ENCODE measurements at places on chromosomes 5 and 9.

GRCh38 chr5:126265917-126266316 lies 157.3 kb upstream of the GRAMD2B start:
- no peak overlapping the region for H3K27ac ChIP-seq
- no peaks in the 10 kb centered on the region for H3K4me1 ChIP-seq
- DNase-seq: no peak
- peaks cover 2% of the 10 kb centered on the region for H3K27me3 ChIP-seq
- H3K4me3 ChIP-seq: no peak overlapping the region
- H3K36me3 ChIP-seq: no peaks in the 10 kb centered on the region

GRCh38 chr9:123912167-123912897 lies 17.6 kb downstream of the DENND1A start:
- H3K27ac ChIP-seq: no peak overlapping the region
- H3K4me1 ChIP-seq: no peaks in the 10 kb centered on the region
- peaks cover 12% of the 10 kb centered on the region for H3K36me3 ChIP-seq

- H3K36me3 ChIP-seq: peaks cover 4% of the 10 kb centered on the region
- H3K4me3 ChIP-seq: no peak overlapping the region
- H3K27me3 ChIP-seq: no peaks in the 10 kb centered on the region
These were observed 275.2 kb upstream of the DMAC1 start for GRCh38 chr9:8074713-8075286.

GRCh38 chr9:127209948-127210640 lies 54.5 kb upstream of the GARNL3 start:
- H3K4me3 ChIP-seq: no peak overlapping the region
- peaks cover 42% of the 10 kb centered on the region for H3K27me3 ChIP-seq
- DNase-seq: no peak
- H3K27ac ChIP-seq: no peak overlapping the region

- H3K4me3 ChIP-seq: peak overlapping the region; percentile 91
- peaks cover 21% of the 10 kb centered on the region for H3K4me1 ChIP-seq
- DNase-seq: peak; percentile 26
- H3K36me3 ChIP-seq: peaks cover 16% of the 10 kb centered on the region
- peak overlapping the region; percentile 99 for H3K27ac ChIP-seq
- peaks cover 2% of the 10 kb centered on the region for H3K27me3 ChIP-seq
These were observed 621 bp downstream of the SEC16A start for GRCh38 chr9:136482046-136482792.

DNA sequence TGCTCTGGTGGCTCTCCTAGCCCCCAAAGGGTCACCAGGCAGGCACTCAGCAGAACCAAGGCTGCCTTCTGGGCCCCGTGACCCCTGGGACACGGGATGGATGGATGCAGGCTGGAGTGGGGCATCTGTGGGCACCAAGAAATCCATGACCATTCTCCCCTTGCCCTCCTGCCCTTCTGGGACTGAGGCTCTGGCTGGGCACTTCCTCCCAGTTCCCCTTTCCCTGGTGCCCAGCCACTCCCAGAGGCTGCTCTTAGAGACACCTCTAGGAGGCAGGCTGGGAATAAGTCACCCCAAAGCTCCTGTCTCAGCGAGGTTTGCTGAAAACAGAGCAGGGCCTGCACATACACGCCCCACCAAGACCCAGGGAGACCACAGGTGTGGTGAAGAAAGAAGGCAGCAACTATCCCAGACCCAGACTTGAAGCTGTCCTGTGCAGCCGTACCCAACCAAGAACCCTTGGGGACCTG lies 943 bp downstream of the STING1 start:
- H3K27me3 ChIP-seq: peaks cover 2% of the 10 kb centered on the region
- DNase-seq: peak; percentile 53
- H3K4me1 ChIP-seq: peaks cover 30% of the 10 kb centered on the region

GRCh38 chr5:11468334-11469039 lies 435.8 kb downstream of the CTNND2 start:
- H3K36me3 ChIP-seq: no peaks in the 10 kb centered on the region
- DNase-seq: no peak
- no peaks in the 10 kb centered on the region for H3K27me3 ChIP-seq
- no peaks in the 10 kb centered on the region for H3K4me1 ChIP-seq

DNA sequence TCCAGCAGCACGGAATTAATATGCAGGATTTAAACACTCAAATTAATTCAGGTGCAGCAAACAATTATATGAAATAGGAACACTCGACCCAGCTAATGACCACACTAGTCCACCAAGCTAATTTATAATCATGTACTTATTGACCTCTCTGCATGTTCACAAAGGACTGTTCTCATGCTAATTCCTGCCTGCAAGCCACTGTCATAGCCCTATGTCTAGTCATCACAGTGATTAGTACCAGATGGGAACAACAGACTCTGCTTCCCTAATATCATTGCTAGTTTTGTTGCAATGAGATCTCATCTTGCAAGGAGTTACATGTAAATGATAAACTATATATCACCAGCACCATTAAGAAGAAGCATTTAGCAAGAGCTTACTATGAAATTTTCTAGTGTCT lies 553.0 kb upstream of the GRAMD2B start:
- DNase-seq: no peak
- H3K4me3 ChIP-seq: no peak overlapping the region
- no peaks in the 10 kb centered on the region for H3K4me1 ChIP-seq
- H3K36me3 ChIP-seq: no peaks in the 10 kb centered on the region
- no peaks in the 10 kb centered on the region for H3K27me3 ChIP-seq

- H3K36me3 ChIP-seq: no peaks in the 10 kb centered on the region
- no peaks in the 10 kb centered on the region for H3K4me1 ChIP-seq
- H3K27ac ChIP-seq: no peak overlapping the region
- no peak for DNase-seq
- no peak overlapping the region for H3K4me3 ChIP-seq
These were observed 116.1 kb upstream of the FTMT start for GRCh38 chr5:121735618-121736017.

GRCh38 chr9:88458716-88459465 lies 70.6 kb downstream of the SPIN1 start:
- peak overlapping the region; percentile 0 for H3K4me3 ChIP-seq
- DNase-seq: peak; percentile 76
- H3K27me3 ChIP-seq: peaks cover 6% of the 10 kb centered on the region
- H3K27ac ChIP-seq: peak overlapping the region; percentile 66
- H3K36me3 ChIP-seq: peaks cover 44% of the 10 kb centered on the region

DNA sequence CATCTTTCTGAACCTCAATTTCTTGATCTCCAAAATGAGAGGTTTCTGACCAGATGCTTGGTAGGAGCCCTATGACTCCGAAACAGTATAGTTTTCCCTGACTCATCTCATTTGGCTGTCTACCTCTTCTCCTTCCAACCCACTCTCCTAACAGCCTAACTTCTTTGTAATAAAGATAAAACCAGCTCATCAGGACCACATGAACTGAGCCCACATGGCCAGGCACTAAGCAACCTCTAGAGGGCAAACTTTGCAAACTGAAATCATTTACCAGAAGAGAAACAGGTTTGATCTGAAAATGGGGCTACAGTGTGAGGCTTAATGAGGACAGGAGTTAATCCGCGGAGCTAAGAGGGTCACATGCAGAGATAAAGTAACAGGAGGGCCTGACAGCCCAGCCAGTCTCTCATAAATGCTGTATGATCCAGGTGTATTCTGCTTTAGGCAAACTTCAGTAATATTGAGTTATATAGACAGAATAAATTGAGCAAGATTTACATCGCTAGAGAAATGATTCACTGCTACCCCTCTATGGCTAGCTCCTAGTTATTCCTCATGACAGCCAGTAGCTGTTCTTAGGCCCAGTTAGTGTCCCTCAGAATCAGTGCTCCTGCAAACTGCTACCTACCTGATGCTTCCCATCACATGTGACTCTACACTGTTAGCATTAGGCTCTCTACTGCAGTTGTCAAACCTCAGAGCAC lies 64.6 kb downstream of the ABCA1 start:
- no peak overlapping the region for H3K4me3 ChIP-seq
- peaks cover 72% of the 10 kb centered on the region for H3K4me1 ChIP-seq
- peak overlapping the region; percentile 68 for H3K27ac ChIP-seq
- no peaks in the 10 kb centered on the region for H3K36me3 ChIP-seq

DNA sequence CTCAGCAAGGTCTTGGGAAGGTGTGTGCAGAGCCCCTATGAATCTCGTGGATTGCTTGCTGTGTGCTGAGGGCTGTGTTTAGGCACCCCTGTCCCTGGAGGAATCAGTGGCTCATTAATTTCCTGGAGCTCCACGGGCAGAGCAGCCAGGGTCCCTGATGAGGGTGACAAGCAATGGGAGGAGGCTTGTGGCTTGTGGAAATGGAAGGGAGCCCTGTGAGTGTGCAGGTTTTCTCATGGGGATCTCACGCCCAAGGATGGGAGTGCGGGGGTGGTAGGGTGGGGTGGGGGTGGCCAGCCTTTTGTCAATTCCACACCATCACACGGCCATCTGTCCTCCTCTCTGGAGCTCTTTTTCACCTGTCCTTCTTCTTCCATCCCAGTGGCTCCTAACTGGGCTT lies 25.3 kb downstream of the PHF2 start:
- no peaks in the 10 kb centered on the region for H3K27me3 ChIP-seq
- H3K27ac ChIP-seq: no peak overlapping the region
- H3K4me3 ChIP-seq: no peak overlapping the region

GRCh38 chr5:130729541-130729940 lies 435.5 kb downstream of the HINT1 start:
- H3K27me3 ChIP-seq: no peaks in the 10 kb centered on the region
- H3K36me3 ChIP-seq: peaks cover 7% of the 10 kb centered on the region
- no peak overlapping the region for H3K27ac ChIP-seq
- DNase-seq: no peak

DNA sequence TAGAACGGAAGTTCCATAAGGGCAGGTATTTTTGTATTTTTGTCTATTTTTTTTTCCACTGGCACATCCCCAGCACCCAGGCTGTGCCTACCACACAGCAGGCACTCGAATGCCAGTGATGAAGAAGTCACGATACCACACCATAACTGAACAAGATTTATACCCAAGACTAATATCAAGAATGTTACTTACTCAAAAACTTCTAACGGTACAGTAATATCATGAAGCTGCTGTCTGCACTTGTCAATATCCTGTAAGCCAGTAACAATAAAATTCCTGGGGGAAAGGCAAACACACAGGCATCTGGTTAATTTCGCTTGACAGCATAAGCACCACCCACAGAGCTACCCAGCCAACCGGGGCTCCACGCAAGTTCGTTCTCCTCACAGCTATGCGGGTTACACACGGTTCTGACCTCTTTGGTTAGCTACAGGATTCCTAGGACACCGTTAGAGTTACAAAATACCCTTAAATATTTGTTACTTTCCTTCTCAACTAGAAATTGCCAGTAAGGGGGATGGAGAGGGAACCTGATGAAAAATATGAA lies 1.3 kb downstream of the MED10 start:
- H3K27ac ChIP-seq: peak overlapping the region; percentile 98
- peaks cover 19% of the 10 kb centered on the region for H3K4me1 ChIP-seq
- no peaks in the 10 kb centered on the region for H3K27me3 ChIP-seq
- peak overlapping the region; percentile 100 for H3K4me3 ChIP-seq

GRCh38 chr5:149447373-149448367 lies 68.6 kb upstream of the IL17B start:
- H3K27ac ChIP-seq: peak overlapping the region; percentile 98
- H3K27me3 ChIP-seq: peaks cover 2% of the 10 kb centered on the region
- peaks cover 3% of the 10 kb centered on the region for H3K36me3 ChIP-seq

DNA sequence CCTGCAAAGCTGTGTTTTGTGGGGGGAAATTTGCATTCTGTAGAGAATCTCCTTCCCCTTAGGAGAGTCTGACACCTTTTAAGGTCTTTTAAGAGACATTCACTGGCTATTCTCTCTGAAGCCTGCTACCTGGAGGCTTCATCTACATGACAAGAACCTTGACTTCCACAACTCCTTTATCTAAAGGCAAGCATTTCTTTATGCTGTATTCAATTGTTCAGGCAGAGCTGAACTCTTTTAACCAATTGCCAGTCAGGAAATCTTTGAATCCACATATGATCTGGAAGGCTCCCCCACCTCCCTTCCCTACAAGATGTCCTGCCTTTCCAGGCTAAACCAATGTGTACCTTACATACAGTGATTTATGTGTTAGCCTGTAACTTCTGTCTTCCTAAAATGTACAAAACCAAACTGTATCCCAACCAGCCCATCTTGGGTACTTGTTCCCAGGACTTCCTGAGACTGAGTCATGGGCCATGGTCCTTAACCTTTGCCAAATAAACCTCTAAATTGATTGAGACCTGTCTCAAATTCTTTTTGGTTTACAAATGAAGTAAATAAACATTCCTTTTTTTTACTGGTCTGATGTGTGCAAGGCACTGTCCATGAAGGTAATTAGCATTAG lies 9.9 kb downstream of the C9orf85 start:
- peaks cover 45% of the 10 kb centered on the region for H3K4me1 ChIP-seq
- no peak overlapping the region for H3K4me3 ChIP-seq
- peaks cover 24% of the 10 kb centered on the region for H3K36me3 ChIP-seq
- no peaks in the 10 kb centered on the region for H3K27me3 ChIP-seq
- no peak for DNase-seq

GRCh38 chr9:13139641-13140171 lies 139.8 kb downstream of the MPDZ start:
- peak overlapping the region; percentile 88 for H3K27ac ChIP-seq
- peak; percentile 85 for DNase-seq
- peak overlapping the region; percentile 78 for H3K4me3 ChIP-seq
- peaks cover 20% of the 10 kb centered on the region for H3K36me3 ChIP-seq
- no peaks in the 10 kb centered on the region for H3K27me3 ChIP-seq
- H3K4me1 ChIP-seq: peaks cover 33% of the 10 kb centered on the region

DNA sequence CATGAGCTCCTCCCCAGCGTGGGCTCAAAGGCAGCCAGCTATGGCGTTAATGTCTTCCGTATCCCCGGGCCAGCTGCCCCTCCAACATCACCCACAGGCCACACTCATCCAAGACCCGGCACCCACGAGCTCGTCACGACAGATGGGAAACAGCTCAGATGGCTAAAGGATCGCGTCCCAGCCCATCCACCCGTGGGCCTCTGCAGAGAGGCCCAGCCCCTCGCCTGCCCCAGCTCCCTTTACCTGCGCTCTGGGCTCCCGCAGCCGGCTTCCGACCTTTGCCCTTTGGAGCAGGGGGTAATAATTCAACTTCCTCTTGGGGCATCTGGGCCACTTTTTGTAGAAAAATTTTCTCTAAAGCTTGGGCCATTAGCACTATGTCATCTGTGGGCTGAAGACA lies 16.5 kb downstream of the BRD3 start:
- DNase-seq: no peak
- H3K27me3 ChIP-seq: no peaks in the 10 kb centered on the region
- H3K27ac ChIP-seq: no peak overlapping the region
- H3K4me3 ChIP-seq: no peak overlapping the region
